NAMALWA (cell line): ENCODE measurements at places on chromosomes 4 and X.

- no peak for DNase-seq
Observed at GRCh38 chrX:152738560-152738959, 5.0 kb downstream of the MAGEA12 start.

- DNase-seq, result no peak
Observed at GRCh38 chrX:2967998-2968909, 38.1 kb upstream of the ARSH start.

DNA sequence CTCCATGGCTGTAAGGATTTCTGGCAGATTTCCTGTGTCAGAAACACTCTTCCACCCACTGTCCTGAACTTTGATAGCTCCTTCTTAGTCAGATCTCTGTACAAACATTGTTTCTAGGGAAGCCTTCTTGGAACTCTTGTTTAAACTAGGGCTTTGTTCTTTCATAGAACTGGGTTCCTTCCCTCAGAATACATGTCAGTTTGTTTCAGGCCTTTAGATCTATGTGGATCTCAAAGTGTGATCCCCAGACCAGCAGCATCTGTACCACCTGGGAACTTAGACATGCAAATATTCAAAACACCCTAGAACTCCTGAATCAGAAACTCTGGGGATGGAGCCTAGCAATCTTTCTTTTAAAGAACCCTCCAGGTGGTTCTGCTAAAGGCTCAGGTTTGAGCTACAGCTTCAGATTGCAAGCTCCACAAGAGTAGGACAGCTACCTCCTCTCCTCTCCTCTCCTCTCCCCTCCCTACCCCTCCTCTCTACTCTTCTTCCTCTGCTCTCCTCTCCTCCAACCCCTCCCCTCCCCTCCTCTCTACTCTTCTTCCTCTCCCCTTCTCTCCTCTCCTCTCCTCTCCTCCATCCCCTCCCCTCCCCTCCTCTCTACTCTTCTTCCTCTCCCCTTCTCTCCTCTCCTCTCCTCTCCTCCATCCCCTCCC, 12.7 kb downstream of the RASSF6 start:
- DNase-seq, result peak; percentile 80

GRCh38 chrX:76454456-76454927, 27.0 kb downstream of the MAGEE1 start:
- peak; percentile 27 for DNase-seq

DNA sequence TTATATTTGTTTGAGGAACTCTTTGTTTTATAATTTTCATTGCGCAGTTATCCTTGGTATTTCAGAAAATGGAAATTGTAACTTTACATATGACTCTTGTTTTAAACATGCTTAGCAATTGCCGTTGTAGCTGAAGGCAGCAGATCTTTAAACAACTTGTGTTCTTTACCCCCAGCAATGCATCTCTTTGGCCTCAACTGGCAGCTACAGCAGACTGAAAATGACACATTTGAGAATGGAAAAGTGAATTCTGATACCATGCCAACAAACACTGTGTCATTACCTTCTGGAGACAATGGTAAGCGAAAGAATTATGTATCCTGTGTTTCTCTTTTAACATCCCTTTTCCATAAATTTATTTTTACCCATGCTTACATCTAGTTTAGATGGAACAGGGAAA, 263.6 kb downstream of the DCTD start:
- DNase-seq, result no peak

- DNase-seq, result no peak
Observed at GRCh38 chr4:141195095-141195707, 25.5 kb upstream of the ZNF330 start.

DNA sequence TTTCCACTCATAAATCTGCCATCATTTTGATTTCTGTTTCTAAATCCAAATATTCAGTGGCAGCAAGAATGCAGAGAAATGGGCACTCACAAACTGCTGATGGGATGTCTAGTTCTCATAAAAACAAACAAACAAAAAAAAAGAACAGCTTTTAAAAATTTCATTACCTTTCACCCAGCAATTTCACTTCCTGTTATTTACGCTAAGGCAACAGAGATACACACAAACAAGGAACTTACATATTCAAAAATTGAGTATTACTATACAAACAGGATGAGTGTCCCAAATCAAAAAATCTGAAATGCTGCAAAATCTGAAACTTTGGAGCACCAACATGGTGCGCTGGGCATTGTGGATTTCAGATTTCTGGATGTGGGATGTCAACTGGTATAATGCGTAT, 36.4 kb downstream of the FAT1 start:
- no peak for DNase-seq

DNA sequence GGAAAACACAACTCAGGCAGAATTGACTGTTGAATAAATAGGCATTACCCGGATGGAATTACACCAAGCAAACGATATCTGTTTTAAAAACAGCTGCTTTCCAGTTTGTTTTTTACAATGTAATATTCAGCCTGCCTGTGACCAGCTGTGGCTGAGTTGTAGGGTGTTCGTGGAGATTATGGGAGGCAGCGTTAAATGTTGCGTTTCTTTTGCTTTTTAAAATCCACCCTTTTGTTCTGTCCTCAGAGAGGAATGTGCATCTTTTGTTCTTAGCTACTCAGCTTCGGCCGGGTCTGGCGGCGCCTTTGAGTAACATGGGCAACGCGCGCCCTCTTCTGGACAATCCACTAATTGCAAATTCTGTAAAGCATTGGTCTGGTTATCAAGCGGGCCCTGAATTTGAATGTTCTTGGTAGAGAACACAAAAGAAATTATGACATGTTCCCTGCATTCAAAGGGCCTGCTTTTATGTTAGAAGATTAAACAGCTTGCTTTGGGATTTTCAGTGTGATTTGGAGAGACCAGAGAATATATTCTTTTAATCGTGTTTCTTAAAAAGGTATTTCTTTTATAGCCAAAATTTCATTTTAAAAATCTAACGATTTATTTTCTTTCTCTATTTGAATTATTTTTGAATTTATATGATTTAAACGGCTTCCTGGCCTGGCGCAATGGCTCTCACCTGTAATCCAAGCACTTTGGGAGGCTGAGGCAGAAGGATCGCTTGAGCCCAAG, 76.3 kb upstream of the TRIM2 start:
- DNase-seq, result peak; percentile 88

DNA sequence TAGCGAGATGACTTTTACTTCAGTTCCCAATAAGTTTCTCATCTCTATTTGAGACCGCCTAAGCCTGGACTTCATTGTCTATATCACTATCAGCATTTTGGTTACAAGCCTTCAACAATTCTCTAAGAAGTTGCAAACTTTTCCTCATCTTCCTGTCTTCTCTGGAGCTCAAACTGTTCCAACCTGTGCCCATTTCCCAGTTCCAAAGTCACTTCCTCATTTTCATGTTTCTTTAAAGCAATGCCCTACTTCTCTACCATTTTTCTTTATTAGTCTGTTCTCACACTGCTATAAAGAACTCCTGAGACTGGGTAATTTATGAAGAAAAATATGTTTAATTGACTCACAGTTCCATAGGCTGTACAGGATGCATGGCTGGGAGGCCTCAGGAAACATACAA, 251.9 kb downstream of the TECRL start:
- DNase-seq, result no peak

DNA sequence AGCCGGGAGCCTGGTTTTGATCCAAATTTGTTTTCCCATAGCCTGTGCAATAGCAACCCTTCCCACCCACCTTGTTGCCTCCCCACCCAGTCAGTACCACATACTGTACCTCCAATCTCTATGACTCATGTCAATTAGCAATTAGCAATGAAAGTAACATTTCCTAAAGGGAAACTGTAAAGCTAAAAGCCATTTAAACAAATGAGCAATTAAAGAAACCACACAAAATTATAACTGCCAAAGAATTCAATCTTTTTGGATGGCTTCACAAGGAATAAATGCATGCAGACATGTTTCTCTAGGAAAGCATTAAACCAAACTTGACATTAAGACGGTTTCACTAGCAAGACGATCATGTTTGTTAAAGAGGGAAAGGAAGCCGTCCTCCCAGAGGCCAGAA, 169.0 kb upstream of the MAP3K15 start:
- no peak for DNase-seq

GRCh38 chrX:93637591-93637990, 35.8 kb downstream of the NAP1L3 start:
- no peak for DNase-seq

- DNase-seq, result no peak
Observed at GRCh38 chr4:56218230-56218895, 168.9 kb downstream of the AASDH start.

- peak; percentile 7 for DNase-seq
Observed at GRCh38 chrX:154021131-154021611, 1.5 kb upstream of the IRAK1 start.

DNA sequence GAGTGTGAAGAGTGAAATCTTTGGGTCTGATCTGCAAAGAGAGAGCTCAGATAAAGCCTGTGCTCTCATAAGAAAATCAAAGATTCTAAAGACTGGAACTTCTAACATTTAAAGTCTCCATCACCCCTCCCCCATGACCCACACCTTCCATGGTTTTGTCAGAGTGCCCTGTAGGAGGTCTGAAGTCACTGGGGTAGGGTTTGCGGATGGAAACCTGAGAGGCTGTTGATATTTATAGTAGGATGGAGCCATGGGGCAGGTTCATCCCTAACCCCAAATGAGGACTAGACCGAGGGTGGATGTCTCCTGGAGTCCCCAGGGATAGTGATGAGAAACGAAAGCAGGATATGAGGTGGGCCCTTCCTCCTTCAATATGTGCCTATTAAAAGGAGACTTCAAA, 28.4 kb upstream of the NLGN4X start:
- no peak for DNase-seq

GRCh38 chr4:143183513-143184216, 1.1 kb upstream of the USP38 start:
- DNase-seq, result no peak

- no peak for DNase-seq
Observed at GRCh38 chr4:148774134-148774533, 331.9 kb upstream of the NR3C2 start.

- peak; percentile 15 for DNase-seq
Observed at GRCh38 chrX:11100281-11101035, 10.7 kb upstream of the HCCS start.

DNA sequence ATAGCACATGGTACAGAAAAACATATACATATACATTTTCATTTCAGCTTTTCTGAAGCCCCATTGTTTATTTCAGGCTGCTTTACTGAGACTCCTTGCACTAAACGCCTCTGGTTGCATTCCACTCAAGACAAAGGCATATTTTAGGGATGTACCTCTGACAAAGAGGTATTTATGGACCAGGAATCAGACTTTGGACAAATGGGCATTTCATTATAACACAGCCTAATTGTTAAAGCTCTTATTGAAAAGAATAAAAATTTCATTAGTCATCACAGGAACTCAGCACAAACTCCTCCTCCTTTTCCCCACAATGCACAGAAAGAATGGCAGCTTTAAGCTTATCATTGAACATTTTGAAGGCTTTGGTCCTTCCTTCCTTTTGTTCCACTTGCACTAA, 62.9 kb upstream of the UGT8 start:
- no peak for DNase-seq

GRCh38 chrX:3962511-3963311, 249.3 kb upstream of the PRKX start:
- DNase-seq, result peak; percentile 19

- no peak for DNase-seq
Observed at GRCh38 chrX:154658187-154658586, 4.8 kb upstream of the CTAG2 start.

- no peak for DNase-seq
Observed at GRCh38 chr4:159048166-159048886, 54.6 kb upstream of the RAPGEF2 start.

DNA sequence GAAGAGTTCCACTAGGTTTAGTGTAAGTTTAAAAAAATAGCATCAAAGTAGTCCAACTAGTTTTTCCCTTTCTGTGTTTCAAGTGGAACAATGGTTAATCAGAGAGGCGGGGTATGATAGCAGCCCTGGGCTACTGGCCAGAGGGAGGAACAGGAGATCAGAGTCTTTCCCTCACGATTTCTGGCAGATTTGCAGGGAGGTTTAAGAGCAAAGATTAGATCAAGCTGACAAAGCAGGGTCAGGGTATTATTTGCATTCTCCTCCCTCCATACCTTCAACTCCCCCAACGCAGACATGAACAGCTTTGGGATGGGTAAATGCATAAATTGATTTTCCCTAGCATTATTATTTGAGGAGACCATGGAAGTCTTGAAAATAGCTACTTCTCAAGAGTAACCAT, 277.6 kb upstream of the DIAPH2 start:
- DNase-seq, result no peak

- DNase-seq, result no peak
Observed at GRCh38 chrX:79365591-79365990, 1.5 kb downstream of the ITM2A start.

DNA sequence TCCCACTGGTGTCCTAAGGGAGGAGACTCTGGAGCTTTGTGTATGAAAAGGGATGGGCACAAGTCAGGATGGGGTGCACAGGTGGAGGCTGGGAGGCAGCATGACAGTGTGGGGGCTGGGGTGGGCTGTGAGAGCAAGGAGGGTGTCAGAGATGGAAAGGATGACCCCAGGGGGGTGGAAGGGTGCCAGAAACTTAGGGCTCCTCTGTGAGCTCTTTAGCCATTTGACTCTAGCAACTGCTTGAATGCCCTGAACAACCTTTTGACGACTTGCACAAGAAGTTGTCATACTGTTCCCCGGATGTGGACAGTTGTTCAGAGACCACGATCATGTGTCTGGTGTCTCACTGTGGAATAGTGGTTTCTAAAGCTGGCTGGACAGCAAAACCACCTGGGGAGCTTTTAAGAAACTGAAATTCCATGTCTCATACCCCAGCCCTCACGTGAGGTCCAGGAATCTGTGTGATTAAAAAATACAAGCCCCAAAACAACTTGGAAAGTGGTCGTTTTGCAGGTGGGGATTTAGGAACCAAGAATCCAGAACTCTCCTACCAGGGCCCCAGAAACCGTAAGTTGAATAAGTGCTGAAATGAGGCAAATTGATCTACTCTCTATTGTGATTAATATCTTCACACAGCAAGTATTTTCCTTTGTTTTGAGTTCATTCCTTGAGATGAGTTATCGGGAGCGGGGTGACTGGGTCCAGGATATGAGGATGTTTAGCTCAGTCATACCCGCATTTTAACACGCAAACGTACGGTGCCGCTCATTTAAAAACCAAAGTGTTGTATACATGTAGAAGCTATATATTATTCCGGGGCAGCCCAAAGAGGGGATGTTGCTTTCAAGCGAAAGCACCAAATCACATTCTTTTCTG, 3.4 kb downstream of the RHOH start:
- DNase-seq, result peak; percentile 87

- DNase-seq, result no peak
Observed at GRCh38 chr4:174707902-174708301, 121.1 kb downstream of the GLRA3 start.
